ENCODE measurements at places on chromosomes 16 and 17.

DNA sequence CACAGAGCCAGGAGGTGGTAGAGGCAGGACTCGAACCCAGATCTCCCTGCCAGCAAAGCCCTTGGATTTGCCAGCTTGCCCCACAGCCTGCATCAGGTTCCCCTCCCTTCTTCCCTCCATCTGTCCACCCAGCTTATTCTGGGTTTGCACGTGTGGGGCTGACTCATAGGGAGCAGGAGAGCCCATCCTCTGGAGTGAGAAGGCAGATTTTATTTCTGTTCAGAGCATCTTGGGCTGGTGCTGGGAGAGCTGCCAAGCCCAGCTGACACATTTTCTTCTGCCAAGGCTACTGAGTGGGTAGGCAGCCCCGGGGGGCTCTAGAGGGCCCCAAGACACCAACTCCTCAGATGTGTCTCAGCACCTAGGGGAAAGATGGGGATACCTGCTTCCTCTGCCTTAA, 106.3 kb upstream of the CRHR1 start:
- DNase-seq, result no peak

DNA sequence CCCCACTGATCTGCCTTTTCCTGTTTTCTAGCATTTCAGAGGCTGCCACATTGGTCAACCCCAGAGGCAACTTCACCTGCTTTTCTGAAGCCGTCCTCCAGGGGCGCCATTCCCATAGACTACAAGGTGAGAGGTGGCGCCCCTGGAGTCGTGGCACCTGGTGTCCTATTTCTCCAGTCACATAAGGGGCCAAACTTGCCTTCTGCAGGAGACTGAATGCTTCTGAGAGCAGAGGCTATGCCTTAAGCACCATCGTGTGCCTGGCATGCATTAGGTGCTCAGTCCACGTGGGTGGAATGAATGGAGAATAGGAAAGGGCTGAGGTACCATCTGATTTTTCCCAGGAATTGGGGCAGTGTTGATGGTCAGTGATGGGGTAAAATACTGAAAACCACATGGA, 164.8 kb downstream of the HAPSTR1 start:
- no peak for DNase-seq

DNA sequence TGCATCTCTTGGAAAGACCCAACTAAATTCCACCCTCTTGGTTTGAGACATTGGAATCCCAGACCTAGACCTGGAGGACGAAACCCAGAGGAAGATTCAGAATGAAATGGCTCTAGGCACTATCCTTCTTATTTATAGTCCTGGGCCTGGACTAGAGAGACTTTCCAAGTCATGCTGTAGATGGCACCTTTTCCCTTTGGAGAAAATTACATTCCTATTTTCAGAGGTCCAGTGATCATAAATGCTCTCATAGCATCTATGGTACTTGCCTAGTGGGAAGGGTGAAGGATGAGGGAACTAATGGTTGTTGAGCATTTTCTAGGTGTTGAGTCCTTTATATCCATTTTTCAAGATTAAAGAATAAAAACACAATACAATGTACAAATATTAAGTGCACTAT, 37.1 kb downstream of the SPACA3 start:
- DNase-seq, result no peak

DNA sequence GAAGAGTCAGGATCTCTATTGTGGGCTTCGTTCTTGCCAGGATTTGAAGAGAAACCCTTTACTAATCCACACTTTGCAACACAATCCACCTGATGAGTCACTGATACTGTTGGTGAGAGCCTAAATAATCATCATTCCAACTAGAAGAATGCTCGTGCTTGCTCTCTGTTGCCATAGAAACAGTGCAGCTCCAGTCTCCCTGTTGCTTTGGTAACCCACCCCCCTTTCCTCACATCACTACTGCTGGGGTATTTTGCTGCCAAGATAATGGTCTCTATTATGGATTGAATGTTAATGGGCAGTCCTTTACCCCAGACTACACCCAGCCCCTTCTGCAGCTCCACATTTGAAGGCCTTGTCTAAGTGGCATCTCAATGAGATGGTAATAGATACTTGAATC, 190.4 kb downstream of the ABCC12 start:
- DNase-seq, result no peak

- DNase-seq, result no peak
These were observed 356.3 kb upstream of the C16orf82 start for GRCh38 chr16:26710450-26710849.

DNA sequence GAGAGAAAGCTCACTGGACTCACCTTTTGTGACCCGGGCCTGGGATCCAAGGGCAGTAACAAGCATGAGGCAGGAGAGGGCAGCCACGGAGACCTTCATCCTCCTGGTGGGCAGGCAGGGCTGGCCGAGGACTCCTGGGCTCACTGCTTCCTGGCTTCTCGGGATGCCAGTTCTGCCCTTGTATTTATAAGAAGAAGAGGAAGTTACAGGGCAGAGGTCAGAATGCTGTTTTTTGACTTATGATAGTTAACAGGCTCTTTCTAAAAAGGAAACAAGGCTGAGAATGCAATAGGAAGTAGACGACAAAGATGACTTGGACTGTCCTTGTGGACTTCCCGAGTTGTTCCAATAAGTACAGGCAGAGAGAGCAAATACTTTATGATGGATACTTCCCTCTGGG, at the start of gene CCL23:
Gene CCL23, minus strand, starts transcription at position 174 of the 400 bp plus-strand sequence. Its CDS starts 75 bp downstream, at position 99.
- no peak for DNase-seq

- no peak for DNase-seq
These were observed 71.3 kb downstream of the NEUROD2 start for GRCh38 chr17:39536468-39536867.

- DNase-seq, result no peak
These were observed 12.3 kb downstream of the RFFL start for GRCh38 chr17:35051183-35051578.

DNA sequence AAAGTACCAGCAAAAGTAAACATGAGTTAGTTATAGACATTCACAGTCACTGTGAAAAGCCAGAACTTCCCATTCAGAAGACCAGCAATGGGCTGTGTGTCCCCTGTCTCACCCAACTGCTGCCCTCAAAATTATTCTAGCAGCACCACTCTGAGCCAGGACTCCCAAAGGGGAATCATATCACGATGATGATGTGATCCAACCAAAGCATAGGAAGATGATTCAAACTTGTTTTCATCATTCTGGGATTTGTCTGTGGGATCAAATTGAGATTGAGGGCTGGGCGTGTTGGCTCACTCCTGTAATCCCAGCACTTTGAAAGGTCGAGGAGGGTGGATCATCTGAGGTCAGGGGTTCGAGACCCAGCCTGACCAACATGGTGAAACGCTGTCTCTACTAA, 6.4 kb upstream of the NAT9 start:
- no peak for DNase-seq

DNA sequence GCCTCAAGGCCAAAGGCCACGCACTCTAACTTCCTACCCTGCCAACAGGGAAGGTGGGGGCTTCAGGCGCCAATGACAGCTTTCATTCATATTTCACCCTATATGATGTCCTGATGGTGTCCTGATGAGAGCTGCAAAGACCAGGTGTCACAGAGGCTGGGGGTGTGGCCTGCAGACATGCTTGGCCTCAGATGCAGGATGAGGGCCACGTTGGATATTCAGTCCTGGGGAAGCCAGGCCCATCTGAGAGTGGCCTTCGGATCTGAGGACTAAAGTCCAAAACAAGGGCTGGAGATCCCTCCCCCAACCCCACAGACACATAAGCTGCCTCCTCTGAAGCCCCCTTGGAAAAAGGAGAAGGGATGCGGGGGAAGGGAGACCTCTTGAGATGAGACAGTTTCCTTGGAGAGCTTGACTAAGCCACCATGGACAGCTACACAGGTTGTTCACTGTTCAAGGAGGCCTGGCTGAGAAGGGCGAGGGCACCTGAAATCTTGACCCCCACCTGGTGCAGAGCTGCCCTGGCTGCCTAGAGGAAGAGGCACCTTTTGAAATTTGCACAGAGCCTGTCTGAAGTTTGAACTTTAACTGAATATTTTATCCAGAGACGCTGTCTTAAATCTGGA, 24.3 kb upstream of the GSG1L start:
- DNase-seq, result no peak

All from brain pericyte (primary cell).